Activated CD8-positive, alpha-beta memory T cell treated with anti-CD3 and anti-CD28 coated beads, Interleukin-2, amount 10 ng/mL, durations not matched to agents 7 days and 5 days (primary cell): ENCODE measurements at places on chromosomes 1 and 21. TPM values are rescaled to one million over a fixed set of nuclear protein-coding genes. Genes with fewer than 3 reads are reported as not detected.

GRCh38 chr1:45325851-45326506 lies 716 bp upstream of the HPDL start:
- DNase-seq, result no peak

The HSPB7 gene
- total RNA-seq, result not detected

DNA sequence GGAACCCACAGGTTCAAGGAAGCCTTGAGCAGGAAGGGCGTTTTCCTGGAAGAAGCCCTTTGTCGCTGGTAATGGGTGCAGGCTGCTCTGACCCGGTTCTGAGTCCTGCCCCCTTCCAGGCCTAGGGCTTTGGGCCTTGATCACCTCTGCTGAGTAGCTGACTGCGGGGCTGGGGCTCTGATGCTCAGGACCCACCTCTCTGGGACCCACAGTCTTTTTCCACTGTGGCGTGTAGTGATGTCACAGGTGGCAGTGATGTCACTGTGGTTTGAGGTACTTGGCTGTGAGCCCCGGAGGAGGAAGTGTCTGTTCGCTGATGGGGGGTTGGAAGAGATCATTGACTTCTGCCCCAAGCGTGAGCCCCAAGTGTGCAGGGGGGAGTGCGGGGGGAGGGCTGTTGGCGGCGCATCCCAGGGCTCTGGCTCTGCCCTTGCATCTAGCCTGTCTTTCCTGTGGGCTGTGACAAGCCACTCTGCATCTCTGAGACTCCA lies 6.9 kb downstream of the TNFRSF1B start:
- peak; percentile 98 for DNase-seq

- DNase-seq, result no peak
Observed at GRCh38 chr1:54340878-54341277, 65.3 kb downstream of the SSBP3 start.

DNA sequence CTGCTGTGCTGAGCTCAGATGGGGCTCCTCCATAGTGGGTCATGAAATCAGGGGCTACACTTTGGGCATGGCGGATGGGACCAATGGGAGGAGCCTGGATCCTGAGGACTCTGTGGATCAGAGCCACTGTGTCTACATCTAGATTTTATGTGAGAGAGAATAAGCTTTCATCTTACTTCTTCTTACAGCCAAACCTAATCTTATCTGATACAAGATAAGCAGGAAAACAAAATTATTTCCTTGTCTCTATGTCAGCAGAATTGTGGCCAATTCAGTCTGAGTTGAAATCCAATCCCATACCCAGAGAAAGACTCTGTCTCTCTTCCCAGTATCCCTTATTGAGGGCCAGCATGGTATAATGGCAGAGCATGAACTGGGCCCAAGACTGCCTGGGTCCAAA lies 56.2 kb downstream of the KIF14 start:
- no peak for DNase-seq

The TSSK3 gene
- 0.70 TPM for total RNA-seq

DNA sequence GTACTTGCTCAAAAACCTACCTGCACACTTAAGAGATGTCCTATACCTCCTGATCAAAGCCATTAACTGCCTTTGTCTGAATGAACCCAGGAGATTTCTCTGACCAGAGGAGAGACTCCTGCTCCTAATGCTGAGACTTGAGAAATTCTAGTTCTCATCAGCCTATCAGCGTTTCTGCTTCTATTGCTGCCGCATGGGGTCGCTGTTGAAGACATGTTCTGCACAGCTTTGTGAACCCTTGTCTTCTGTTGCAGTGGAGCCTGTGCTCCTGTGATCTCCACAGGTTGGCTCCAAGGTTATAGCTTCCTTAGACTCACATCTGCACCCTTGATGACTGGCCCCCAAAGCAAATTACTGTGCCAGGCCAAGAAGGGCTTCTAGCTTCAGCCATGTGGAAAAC lies 40.2 kb downstream of the EDN2 start:
- no peak for DNase-seq

- no peak for DNase-seq
Observed at GRCh38 chr21:41640748-41641509, 125.9 kb downstream of the RIPK4 start.
